ENCODE measurements at places on chromosomes 13 and 19.
A peak's percentile ranks its signal among the peaks of the same experiment; 100 is the strongest.

GRCh38 chr19:40756502-40757110 lies 5.6 kb downstream of the SNRPA start:
- DNase-seq = no peak

GRCh38 chr19:36797786-36798108 lies 25.1 kb upstream of the ZNF850 start:
- DNase-seq = no peak

- DNase-seq = no peak
These were observed 22.1 kb downstream of the LATS2 start for GRCh38 chr13:21039097-21039800.

- peak; percentile 99 for DNase-seq
These were observed 95.3 kb downstream of the KL start for GRCh38 chr13:33111414-33112110.

DNA sequence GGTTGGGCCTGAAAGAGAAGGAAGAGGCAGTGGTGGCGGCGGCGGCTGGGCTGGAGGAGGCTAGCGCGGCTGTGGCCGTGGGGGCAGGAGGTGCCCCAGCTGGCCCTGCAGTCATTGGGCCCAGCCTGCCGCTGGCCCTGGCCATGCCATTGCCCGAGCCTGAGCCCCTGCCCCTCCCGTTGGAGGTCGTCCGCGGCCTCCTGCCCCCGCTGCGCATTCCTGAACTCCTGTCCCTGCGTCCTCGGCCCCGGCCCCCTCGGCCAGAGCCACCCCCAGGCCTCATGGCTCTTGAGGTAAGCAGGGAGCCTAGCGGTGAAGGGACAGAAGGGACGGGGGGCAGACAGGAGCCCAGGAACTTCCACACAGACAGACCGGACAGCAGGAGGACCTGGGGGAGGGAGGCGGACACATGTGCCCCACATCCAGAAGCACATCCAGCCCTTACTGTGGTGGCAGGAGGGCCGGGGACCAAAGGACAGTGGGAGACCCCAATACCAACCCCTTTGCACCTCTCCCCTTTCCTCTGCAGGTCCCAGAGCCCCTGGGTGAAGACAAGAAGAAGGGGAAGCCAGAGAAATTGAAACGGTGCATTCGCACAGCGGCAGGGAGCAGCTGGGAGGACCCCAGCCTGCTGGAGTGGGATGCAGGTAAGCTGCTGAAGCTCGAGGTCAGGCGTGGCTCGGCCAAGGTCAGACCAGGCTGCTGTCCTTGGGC lies 5.0 kb downstream of the RBM42 start:
- no peak for DNase-seq

Data from NCI-H526 treated with DMSO at 0.1 percent for 48 hours (cell line).